ENCODE measurements at places on chromosomes 4 and X. TPM values are rescaled to one million over a fixed set of nuclear protein-coding genes. Genes with fewer than 3 reads are reported as not detected.
A peak's percentile ranks its signal among the peaks of the same experiment; 100 is the strongest.

GRCh38 chr4:2746891-2747695, 9.0 kb downstream of the TNIP2 start:
- no peak for DNase-seq

- DNase-seq, result no peak
Measured at GRCh38 chr4:17018013-17018412, 119.6 kb upstream of the LDB2 start.

DNA sequence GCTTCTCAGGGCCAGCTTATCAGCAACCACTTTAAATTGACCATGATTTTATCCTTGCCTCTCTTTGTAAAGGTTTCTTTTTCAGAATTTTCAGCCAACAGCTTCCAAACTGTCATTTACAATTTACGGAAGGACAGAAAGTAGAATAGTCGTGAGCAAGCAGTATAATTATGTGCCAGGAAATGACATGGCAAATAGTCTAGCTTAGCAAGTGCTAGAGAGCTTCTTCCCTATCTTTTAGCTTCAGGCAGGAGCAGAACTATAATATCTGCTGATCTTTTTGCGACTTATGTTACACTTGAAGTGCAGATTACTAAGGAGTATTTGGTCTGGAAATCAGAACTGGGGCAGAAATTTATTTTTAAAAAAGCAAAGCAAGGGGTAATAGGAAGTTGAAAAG, 123.0 kb upstream of the AP1S2 start:
- DNase-seq, result no peak

- DNase-seq, result no peak
Measured at GRCh38 chr4:105206214-105206613, 59.5 kb downstream of the TET2 start.

GRCh38 chr4:1714303-1715001, 2.3 kb upstream of the SLBP start:
- no peak for DNase-seq

DNA sequence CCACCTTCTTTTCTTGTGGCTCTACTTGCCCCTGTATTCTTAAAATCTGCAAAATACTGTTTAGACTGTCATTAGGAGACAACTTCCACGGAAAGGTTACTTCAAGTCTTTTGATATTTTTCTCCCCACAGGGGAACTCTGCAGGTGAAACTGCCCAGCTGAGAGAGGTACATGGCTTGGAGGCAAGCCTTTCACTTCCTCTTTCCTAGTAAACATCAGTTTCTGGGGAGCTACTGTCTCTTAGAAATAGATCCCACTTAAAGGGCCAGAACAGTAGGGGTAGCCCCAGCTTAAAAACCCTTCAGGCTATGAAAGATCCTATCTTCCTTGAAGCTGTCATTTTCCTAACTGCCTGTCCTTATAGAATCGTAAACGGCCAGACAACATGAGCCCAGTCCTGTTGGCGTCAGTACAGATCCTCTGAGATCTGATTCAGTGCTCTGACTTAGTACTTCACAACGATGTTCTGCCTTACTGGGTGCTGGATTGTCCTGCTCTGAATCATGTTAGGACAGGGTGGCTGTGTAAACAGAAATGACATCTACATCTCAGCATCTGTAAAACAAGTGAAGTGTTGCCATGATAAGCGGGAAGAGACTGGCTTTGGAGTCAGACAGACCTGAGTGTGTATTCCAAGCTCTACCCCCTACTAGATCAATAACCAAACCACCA, 102.1 kb downstream of the ITIH6 start:
- DNase-seq, result no peak

- no peak for DNase-seq
Measured at GRCh38 chr4:38449506-38450174, 214.4 kb upstream of the KLF3 start.

NPNT gene
- 0.51 TPM for total RNA-seq

MUC7 gene
- not detected for total RNA-seq

GRCh38 chr4:56656346-56656643, 24.8 kb downstream of the HOPX start:
- DNase-seq, result no peak

- DNase-seq, result peak; percentile 80
Measured at GRCh38 chrX:56564164-56564885, 898 bp downstream of the UBQLN2 start.

- no peak for DNase-seq
Measured at GRCh38 chr4:184475096-184475461, 729 bp upstream of the IRF2 start.

- DNase-seq, result no peak
Measured at GRCh38 chr4:67087897-67088296, 457.4 kb downstream of the CENPC start.

GRCh38 chrX:80011522-80011921, 3.0 kb upstream of the TBX22 start:
- no peak for DNase-seq

SSX4 gene
- total RNA-seq, result not detected

- DNase-seq, result no peak
Measured at GRCh38 chrX:29487214-29487613, 728.1 kb upstream of the MAGEB2 start.

MAP3K15 gene
- total RNA-seq, result 0.10 TPM

DNA sequence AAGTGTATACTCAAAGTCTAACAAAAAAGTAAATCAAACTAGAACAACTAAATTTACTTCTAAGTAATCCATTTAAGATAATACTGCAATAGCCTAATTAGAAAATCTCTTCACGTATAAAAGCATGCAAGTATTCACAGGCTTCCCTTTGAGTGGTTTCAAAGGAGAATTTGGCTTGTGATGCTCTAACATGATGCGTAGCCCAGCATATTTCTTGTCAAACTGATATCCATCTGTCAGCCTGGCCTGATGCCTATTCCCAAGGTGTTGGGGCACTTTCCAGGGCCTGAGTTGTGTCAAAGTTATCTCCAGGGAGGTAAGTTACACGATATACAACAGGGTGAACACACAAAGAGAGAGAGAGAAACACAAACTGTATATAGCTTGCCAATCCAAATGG, 287.0 kb upstream of the MAGEB18 start:
- no peak for DNase-seq

DNA sequence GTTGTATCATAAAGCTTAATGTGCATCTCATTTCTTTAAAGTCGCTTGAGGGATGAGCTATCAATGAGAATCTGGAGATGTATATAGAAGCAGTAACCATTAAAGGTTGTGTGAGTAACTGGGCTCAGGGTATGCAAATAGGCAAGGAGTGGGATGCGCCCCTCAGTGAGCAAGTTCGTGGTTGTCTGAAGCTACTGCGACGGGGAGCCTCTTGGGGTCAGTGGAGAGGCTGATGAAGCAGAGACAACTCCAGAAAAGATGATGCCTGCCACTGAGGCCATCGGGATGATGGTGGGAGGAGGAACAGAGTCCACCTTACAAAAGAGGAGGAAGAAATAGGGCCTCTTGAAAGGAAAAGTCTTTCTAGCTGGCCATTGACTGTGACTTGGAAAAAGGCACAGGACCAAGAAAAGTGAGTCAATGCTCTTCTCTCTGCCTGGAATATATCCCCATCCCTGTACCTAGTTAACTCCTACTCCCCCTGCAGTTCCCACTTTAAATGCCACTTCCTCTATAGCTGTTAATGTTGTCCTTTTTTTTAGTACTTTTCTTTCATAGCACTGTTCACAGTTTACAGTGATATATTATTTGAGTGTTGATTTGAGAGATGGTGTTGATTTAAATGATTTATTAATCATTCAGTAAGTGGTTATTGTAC, 51.4 kb upstream of the LSM6 start:
- DNase-seq, result no peak

All from foreskin keratinocyte (primary cell).